T-helper 17 cell (primary cell): ENCODE measurements at places on chromosomes 3 and 15. TPM values are rescaled to one million over a fixed set of nuclear protein-coding genes. Genes with fewer than 3 reads are reported as not detected.

Gene GOLGA8S
- 0.07 TPM for total RNA-seq

Gene DIS3L
- total RNA-seq, result 22.3 TPM

Gene KBTBD12
- total RNA-seq, result not detected

Gene TASOR
- 57.3 TPM for total RNA-seq

Gene ARRDC4
- 2.0 TPM for total RNA-seq

Gene GABRR3
- total RNA-seq, result not detected
